NK-92 treated with Interleukin-12 subunit alpha and Interleukin-12 subunit beta, amount 100 ng/mL, for 24 hours (cell line): ENCODE measurements at places on chromosomes 3 and 15.

DNA sequence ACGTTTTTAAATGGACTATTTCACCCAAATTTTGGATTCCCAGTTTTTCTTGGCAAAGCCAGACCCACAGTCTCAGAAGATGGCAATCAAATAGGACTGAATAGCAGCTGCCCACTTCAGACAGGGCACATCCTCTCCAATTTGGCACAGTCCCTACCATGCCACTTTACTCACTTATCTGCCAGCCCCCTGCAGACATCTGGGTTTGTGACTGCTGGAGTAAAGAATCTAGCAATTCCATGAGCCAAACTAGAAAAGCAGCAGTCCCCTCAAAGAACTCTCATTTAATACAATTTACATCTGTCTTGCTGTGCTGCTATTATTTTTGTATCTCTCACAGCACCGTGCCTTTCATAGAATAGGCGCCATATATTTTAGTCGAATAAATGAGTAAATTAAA, 16.0 kb upstream of the LRRN1 start:
- DNase-seq = no peak

DNA sequence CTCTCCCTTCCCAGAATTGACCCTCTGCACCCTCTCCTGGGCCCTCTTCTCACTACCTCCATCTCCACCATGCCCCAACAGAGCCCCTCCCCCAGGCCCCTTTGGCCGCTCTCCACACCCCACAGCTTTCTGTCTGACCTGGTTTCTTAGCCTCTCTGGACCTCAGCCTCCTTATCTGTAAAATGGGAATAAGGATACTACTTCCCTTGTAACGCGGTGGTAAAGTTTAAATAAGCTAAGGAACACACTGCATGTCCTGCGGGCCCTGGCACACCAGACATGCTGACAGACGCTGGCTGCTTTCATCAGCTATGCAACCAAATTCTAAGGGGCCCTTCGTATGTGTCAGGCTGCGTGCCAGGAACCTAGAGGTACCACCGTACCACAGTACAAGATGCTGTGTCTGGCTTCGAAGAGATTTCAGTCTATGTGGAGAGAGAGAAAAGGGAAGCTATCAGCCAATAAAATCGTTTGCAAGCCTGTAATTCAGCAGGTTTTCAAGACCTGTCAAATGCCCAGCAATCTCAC, 777 bp upstream of the SLC51A start:
- no peak for DNase-seq

- no peak for DNase-seq
These were observed 17.4 kb downstream of the TIMP4 start for GRCh38 chr3:12141350-12141749.

DNA sequence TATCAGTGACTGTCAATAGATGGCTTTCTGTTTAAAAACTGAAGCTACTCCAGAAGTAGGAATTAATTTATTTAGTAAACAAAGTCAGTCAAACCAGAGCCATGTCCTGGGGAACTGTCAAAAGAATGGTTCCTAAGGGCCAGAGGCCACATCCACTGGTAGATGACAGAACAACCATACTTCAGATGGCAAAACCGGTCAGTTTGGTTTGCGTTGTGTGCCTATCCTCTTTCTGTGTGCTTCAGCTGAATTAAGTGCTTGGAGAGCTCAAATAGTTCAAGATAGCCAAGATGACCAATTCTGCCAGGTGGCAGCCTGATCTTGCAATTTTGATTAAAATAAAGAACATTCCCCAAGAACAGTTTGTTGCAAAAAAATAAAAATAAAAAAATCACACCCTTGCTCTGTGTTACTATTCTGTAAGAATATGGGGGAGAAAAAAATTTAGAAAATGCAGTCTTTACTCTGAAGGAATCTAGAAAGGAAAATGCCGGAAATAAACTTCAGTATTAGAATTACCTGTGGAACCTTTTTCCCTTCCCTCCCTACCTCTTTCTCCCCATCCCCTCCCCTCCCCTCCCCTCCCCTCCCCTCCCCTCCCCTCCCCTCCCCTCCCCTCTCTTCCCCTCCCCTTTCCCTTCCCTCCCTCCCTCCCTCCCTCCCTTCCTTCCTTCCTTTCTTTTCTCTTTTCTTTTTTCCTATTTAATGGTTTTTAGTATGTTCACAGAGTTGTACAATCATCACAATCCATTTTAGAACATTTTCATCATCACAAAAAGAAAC, 2.5 kb downstream of the MAP3K13 start:
- no peak for DNase-seq

DNA sequence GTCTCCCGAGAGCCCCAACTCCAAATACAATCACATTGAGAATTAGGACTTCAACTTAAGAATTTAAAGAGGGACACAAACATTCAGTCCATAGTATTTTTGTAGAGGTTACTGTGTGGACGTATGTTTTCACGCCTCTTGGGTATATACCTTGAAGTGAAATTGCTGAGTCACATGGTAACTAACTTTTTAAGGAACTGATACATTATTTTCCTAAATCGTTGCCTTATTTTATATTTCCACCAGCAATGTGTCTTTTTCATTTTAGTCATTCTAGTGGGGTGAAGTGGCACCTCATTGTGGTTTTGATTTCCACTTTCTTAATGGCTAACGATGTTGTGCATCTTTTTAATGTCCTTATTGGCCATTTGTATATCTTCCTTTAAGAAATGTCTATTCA, 11.8 kb downstream of the PARP15 start:
- DNase-seq = no peak

GRCh38 chr3:72820415-72820814, 27.8 kb downstream of the SHQ1 start:
- no peak for DNase-seq

DNA sequence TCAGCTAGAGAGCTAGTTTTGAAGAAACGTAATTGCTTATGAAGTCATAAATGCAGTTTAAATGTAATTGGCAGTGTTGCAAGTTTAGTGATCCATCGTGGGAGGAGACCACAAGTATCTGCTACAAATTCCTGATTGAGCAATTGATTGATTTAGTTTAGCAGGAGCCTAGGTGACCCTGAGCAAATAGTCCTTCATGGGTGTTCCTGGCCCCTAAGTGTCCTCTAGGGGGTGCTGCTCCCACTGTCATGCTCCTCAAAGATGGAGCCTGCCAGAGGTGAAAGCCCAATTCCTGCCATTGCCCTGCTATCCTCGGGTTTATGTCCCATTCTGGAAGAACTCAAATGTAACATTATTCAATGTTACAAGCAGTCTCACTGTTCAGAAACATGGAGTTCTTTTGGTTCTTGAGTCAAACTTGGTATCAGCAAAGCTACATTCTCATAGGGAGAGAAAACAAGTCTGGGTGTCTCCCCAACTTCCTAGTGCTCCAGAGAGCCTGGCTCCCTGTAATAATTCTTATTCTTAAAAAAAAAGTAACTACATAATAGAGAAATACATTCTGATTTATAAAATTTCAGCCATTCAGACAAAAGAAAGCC, 29.8 kb upstream of the SENP5 start:
- peak; percentile 41 for DNase-seq

GRCh38 chr15:64813075-64813474, 12.4 kb downstream of the PIF1 start:
- no peak for DNase-seq

DNA sequence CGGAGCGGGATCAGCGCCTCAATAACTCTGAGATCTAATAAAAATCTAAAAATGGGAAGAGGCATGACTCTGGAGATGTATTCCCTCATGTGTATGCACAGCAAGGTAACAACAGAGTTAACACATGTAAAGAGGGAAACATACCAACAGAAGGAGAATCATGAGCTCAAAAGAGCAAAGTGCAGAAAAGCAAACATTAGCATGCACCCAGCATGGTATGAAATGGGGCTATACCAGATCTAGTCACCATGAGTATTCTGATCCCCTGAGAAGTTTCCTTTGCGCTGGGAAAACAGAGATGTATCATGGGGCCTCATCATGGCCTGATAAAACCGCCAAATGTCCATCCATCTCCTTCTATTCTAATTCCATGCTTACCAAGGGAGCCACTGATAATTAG, 129.1 kb downstream of the GLDN start:
- no peak for DNase-seq

GRCh38 chr3:65400899-65401298, 637.8 kb downstream of the MAGI1 start:
- no peak for DNase-seq

- no peak for DNase-seq
These were observed 44.0 kb upstream of the MANF start for GRCh38 chr3:51340989-51341636.

GRCh38 chr15:79644091-79644490, 212.0 kb downstream of the MINAR1 start:
- DNase-seq = no peak

DNA sequence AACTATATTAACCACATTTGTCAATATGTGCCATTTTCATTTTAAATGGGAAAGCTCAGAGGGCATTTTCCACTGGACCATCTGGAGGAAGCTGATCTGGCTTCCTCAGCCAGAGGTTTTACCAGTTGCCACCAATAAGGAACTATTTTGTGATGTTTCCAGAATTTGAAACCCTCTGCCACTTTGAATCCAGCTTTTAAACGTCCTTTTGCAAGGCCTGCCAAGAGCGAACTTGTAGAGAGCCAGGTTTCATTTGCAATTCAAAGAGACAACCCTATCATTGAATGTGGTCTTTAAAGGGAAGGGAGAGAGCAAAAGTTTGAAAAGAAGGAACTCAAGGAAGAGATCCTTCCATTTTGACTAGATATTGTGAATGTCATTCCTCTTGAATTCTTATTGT, 123.3 kb upstream of the CHL1 start:
- no peak for DNase-seq

DNA sequence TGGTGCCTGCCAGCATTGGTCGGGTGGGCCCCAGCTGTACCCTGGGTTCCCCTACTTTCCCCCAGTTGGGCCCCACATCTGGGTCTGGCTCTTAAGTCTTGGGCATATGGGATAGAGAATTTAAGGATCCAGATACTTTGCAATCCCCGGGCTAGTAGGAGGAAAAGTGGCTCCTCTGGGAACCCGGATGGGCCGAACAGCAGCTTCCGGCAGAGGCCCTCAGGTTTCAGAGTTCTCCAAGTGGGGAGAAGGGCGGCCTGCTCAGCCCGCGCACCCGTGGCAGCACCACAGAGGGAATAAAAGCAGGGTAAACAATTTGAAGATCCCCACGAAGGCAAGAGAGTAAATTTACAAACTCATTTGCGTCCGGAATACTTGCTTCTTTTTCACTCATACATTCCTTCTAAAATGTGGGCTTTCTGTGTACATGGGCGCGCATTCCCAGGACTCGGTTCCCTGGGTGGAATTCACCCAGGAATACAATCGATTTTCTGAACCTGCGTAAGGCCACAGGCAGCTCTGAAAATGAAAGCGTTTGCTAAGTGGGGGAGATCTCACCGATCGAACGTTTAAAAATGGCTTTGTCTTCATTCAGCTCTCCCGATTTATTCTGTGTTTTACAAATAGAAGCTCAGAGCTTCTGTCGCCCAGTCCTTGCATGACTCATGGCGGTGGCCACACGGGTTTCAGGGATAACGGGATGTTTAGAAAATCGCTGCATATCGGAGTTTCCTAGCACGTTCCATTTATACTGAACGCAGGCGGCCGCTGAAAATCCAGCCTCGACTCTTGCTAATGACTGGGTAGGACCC, 74.0 kb upstream of the POLG start:
- no peak for DNase-seq

DNA sequence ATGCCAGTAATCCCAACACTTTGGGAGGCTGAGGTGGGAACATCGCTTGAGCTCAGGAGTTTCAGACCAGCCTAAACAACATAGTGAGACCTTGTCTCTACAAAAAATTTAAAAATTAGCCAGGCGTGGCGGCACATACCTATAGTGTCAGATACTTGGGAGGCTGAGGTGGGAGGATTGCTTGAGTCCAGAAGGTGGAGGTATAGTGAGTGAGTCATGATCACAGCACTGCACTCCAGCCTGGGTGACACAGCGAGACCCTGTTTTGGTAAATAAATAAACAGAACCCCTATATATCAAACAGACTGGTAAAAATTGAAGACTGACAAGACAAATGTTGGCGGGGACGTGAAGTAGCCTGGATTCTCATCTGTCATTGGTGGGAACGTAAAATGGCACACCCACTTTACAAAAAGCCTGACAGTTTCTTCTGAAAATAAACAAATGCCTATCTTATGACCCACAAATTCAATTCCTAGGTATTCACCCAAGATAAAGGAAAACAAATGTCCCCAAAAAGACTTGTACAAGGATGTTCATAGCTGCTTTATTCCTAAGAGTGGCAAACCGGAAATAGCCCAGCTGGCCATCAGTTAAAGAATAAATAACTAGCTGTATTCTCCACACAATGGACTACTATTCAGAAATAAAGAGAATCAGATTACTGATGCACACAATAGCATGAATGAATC, 47.0 kb upstream of the GK5 start:
- DNase-seq = no peak
